ENCODE measurements at places on chromosomes 1 and 21. TPM values are rescaled to one million over a fixed set of nuclear protein-coding genes. Genes with fewer than 3 reads are reported as not detected.

DNA sequence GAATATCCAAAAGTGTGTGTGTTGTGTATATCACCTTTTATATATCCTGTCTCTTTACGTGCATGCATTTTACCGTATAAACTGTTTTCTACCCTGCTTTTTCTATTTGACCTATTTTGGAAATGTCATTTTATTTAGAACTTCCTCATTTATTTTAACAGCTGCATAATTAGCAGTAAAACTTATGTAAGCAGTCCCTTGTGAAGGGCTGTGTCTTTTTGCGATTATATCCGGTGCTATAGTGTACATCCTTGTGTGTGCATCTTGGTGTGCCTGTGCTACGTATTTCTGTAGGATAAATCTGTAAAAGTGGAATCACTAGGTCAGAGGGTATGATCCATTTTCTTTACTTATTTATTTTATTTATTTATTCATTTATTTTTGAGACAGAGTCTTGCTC, 7.2 kb downstream of the LGALS8 start:
- DNase-seq = no peak

ADAMTS1 gene
- 59.3 TPM for total RNA-seq

ZMYND12 gene
- total RNA-seq = 2.8 TPM

DNA sequence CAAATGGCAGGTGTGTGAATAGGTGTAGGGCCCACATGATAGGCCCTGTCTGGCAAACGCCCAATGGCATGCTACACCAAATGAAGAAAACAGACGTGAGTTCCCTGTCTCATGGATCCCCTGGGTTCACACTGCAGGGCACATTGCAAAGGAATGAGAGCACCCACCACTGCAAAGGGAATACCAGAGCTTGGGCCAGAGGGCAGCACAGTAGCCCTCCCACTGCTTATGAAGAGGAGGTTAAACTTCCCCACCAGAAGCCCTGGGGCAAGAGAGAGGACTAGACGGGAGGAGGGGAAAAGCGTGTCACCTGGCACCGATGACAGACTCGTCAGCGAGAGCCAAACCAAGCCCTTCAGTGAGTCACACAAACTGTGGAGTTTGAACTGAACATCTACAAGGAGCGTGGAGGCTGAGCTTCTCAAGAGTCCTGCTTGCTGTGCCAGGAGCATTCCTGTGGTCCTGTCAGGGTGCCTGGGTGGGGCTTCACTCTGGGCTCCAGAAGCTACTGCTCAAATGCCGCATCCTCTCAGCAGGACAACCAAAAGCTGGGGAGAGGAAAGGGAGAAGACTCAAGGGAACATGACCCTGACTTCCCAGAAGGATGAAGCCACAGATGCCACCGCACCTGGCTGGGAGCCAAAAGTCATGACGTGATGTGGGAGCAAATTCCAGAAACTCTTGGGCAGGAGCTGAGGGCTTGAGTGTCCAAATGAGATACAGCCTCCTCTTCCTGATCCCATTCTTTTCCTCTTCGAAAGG, 61.1 kb downstream of the TOMM20 start:
- peak; percentile 88 for DNase-seq

UTS2 gene
- not detected for total RNA-seq

DNA sequence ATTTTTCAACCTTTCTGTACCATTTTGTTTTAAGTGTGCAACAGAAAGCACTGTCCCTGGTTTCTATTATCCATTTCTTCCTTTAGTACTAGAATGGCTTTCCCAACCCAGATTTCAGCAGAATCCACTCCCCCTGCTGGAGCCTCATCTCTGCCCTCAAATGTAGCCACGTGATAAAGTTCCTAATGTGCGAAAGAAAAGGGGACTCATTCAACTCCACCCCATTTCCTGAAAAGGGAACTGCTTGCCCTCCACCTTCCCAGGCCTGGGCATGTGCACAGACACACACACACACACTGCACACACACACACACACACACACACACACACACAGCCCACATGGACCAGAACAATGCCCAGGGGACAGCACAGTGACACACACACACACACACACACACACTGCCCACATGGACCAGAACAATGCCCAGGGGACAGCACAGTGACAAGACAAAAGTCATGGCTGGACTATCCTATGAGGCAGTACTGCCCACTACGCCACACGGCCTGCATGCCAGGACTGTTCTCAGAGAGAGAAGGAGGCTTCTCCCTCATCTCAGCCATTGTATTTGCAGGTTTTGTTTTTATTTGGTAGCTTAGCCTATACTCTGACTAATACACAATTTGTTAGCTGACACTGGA, 33.2 kb downstream of the PACC1 start:
- no peak for DNase-seq

- DNase-seq = no peak
Measured at GRCh38 chr21:41032541-41032940, 135.4 kb upstream of the BACE2 start.

DNA sequence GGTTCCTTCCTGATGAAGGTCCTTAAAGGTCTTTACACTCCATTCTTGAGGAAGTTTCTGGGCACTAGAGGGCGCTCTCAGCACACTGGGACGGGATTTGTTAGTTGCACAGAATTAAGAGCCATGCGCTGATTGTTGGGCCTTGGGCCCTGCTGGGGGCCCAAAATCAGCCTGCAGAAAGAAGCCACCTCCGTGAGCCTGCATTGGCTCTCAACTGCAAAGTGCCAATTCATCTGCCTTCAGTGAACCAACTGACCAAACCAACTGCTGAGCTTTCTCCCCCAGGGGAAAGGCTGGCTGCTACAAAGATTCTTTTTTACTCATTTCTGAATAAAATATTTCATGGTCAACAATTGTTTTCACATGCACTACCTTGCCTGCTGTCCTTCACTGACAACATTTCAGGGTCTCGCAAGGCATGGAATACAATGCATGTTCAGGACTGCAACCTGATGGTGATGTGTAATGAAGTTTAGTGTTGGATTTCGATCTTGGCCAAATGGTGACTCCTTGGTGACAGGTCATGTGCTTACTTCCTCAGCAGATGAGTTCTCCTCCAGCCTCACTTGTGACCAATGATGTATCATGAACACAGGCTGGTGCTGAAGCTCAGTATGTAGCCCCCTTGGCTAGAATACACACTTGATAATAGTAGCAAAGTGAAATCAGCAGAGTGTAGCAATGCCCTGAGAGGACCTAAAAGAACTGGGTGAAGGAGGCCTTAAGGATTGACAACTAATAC, 45.7 kb upstream of the PRDX6 start:
- peak; percentile 88 for DNase-seq

- no peak for DNase-seq
Measured at GRCh38 chr1:206658981-206659273, 23.6 kb downstream of the DYRK3 start.

GRCh38 chr1:36162680-36163239, 6.8 kb downstream of the MAP7D1 start:
- no peak for DNase-seq

GRCh38 chr21:41966041-41966833, 12.4 kb upstream of the C2CD2 start:
- DNase-seq = no peak

- DNase-seq = no peak
Measured at GRCh38 chr1:202015662-202015937, 5.2 kb downstream of the ELF3 start.
